ENCODE measurements at places on chromosomes 1 and 21. TPM values are rescaled to one million over a fixed set of nuclear protein-coding genes. Genes with fewer than 3 reads are reported as not detected.

DNA sequence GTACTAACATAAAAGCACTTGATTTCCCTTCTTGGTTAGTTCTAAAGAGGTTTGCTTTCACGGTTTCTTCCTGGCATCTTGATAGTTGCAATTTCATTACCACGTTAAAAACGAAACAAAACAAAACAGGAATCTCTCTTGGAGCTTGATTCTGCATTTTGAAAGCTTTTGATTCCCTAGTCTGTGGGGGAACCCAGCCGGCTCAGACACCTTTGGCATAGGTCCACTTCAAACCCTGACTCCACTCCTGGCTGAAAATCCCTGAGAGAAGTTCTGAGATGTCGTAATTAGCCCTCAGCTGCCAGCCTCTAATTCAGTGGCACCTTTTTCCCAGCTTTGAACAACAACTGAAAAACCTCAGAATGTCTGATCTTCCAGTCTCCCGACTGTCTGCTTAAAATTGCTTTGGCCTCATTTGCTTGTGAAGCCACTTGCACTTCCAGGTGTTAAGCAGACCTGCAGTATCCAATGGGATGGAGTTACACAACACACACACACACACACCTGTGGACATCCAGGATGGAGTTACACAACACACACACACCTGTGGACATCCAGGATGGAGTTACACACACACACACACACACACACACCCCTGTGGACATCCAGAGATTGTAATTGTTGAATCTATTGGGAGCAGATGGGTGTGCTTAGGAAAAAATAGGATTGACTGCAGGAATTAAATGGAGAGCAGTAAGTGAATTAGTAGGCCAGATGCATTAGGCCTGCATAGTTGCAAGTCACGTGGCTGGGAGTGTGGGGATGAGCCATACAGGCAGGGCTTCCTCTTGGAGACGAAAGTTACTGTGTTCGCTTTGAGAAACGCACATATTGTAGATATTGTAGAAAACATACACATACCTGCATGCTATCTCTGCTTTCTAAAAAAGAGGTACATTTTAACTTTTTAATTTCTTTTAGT lies 285.6 kb upstream of the FMN2 start:
- DNase-seq: no peak

- no peak for DNase-seq
Observed at GRCh38 chr1:157103268-157103667, 3.7 kb upstream of the ETV3L start.

DNA sequence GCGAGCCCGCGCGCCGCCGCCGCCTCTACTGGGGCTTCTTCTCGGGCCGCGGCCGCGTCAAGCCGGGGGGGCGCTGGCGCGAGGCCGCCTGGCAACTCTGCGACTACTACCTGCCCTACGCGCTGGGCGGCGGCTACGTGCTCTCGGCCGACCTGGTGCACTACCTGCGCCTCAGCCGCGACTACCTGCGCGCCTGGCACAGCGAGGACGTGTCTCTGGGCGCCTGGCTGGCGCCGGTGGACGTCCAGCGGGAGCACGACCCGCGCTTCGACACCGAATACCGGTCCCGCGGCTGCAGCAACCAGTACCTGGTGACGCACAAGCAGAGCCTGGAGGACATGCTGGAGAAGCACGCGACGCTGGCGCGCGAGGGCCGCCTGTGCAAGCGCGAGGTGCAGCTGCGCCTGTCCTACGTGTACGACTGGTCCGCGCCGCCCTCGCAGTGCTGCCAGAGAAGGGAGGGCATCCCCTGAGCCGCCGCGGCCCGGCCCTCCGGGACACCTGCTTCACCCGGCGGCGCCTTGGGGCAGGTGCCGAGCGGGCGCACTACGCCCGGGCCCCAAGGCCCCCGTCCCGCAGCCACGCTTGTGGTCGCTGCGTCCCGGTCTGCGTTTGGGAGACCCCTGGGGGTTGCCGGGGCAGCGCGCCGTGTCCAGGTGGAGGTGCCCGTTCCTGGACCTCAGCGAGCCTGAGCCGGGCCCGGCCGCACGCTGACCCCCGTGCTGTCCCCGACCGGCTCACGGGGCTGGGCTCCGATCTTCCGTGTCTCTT lies 944 bp downstream of the B3GALT6 start:
- DNase-seq: no peak

- no peak for DNase-seq
Observed at GRCh38 chr1:159941591-159942560, 3.5 kb downstream of the IGSF9 start.

- no peak for DNase-seq
Observed at GRCh38 chr1:11752359-11753088, 9.5 kb upstream of the C1orf167 start.

DNA sequence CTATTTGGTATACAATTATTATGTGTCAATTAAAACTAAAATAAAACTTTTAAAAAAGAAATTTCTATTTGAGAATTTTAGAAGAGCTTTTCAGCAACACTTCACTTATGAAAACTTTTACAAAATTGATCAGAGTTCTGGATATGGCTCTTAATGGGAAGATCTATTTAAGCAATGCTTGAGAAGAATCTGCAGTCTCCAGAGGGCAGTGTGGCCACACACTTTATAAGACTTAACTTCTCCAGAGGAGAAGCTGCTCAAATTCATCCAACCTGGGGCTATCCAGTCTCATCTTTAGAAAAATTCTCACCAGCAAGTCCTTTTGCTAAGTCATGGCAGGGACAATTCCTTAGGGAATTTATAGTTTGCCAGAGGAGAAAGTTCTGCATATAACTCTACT lies 25.2 kb upstream of the AGO1 start:
- DNase-seq: no peak

DNA sequence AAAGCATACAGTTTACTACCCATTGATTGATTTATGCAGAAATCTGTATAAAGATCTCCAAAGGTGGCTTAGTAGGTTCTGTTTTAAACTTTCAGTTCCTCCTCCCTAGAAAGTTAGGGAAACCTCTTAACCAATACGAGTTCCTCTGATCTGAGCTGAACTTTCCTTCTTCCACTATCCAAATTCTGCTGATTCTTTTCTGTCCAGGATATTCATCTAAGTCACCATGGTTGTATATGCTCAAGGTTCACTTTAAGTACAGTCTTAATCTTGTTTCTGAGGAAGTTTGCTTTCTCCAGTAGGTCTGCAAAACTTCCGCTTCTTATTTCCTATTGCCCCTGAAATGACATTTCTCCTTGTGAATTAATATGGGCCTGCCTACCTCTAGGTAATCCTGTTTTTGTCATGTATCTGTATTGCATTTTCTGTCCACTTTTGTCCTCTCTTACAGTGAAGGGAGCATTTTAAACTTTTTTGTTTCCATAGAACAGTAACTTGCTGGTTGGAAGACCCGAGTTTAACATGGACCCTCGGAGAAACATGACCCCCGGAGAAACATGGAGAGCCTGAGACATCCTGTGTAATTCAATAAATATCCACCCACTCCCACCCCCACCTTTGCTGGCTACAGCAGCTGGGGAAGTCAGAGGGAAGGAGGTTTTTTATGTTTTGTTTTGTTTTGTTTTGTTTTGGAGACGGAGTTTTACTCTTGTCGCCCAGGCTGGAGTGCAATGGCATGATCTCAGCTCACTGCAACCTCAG lies 16.7 kb upstream of the TUT4 start:
- DNase-seq: no peak

- DNase-seq: no peak
Observed at GRCh38 chr1:184947497-184948256, 26.6 kb downstream of the NIBAN1 start.

DNA sequence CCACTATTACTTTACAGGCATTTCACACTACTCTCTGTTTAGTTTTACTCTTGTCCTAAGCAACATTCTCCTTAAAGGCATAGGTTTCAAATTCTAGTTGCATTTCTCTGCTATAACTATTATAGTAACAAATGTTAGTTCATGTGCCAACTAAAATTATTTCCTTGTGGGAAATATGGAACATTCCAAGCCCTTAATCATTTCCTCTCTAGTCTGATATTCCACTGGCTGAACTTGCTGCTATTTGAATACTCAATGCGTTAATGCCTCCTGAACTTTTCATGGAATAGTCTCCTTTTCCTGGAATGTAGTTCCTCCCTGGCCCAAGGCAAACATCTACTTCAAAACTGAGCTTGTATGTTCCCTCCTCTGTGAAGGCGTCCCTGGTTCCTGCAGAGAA lies 19.3 kb upstream of the TBX19 start:
- no peak for DNase-seq

The TRMT1L gene
- 10.8 TPM for polyA plus RNA-seq

The PLPP3 gene
- not detected for polyA plus RNA-seq

The LRRC3 gene
- polyA plus RNA-seq: 0.08 TPM

The FCMR gene
- polyA plus RNA-seq: 596 TPM

The GFI1 gene
- polyA plus RNA-seq: 5.6 TPM

The CCDC30 gene
- polyA plus RNA-seq: 0.84 TPM

The LCA5L gene
- polyA plus RNA-seq: 0.95 TPM

The CITED4 gene
- polyA plus RNA-seq: 45.4 TPM

The KRTAP11-1 gene
- polyA plus RNA-seq: not detected

The PIK3R3 gene
- 0.98 TPM for polyA plus RNA-seq

The CD2 gene
- 222 TPM for polyA plus RNA-seq

Measured in naive thymus-derived CD8-positive, alpha-beta T cell (primary cell).